ENCODE measurements at places on chromosomes 6 and 20.
A peak's percentile ranks its signal among the peaks of the same experiment; 100 is the strongest.

DNA sequence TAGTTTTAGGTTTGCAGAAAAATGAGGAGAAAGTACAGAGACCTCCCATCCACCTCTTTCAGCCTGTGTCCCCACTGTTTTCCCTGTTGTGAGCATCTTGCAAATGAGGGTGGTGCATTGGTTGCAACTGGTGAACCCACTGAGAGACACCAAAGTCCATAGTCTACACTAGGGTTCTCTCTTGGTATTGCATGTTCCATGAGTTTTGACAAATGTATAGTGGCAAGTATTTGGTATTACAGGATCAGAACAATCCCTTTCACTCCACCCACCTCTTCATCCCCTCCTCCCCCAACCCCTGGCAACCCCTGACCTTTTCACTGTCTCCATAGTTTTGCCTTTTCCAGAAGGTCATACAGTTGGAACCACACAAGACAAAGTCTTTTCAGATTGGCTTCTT, 20.1 kb downstream of the ZNF831 start:
- DNase-seq = no peak

- DNase-seq = no peak
Measured at GRCh38 chr20:17759449-17759848, 59.7 kb downstream of the BANF2 start.

GRCh38 chr6:166782520-166782919, 155.5 kb upstream of the RPS6KA2 start:
- no peak for DNase-seq

GRCh38 chr6:6645261-6645917, 56.9 kb downstream of the LY86 start:
- no peak for DNase-seq

DNA sequence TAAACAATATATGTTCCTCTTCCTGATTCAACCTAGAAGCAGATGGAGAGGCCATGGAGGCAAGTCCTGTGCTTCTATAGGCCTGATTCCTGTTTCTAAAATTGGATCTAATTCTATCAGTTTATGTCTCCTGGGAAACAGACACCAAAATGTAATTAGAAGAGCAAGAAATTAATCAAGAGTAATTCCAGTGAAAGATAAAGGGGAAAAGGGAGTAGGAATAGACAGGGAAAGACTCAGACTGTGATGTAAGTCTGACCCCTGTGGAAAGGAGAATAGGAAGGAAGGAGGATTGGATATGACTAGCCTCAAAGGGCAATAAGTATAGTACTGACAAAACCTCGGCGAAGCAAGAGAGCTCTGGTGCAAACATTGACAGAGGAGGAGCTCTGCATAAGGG, 33.9 kb upstream of the FBXO30 start:
- no peak for DNase-seq

- no peak for DNase-seq
Measured at GRCh38 chr6:98880486-98880885, 46.1 kb downstream of the POU3F2 start.

GRCh38 chr6:84766799-84767525, 2.6 kb upstream of the TBX18 start:
- DNase-seq = no peak

DNA sequence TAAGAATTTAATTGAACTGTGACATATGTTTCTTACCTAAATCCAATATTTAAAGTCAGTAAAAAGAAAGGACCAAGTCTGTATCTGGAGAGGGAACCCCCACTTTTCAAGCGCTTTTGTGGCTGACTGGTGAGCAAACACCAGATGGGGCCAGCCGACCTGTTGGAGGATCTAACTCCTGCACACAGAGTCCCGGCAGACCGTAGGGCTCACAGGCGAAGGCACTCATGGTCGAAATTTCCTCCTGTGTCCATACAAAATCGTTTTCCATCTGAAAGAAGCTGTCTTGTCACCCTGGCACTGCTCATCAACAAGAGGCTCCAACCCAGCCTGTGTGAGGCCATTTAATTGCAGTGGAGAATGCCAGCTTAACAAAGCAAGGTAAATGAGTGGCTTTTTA, 94.0 kb downstream of the SCML4 start:
- no peak for DNase-seq

- no peak for DNase-seq
Measured at GRCh38 chr6:140979642-140980091, 1153.1 kb upstream of the GJE1 start.

GRCh38 chr20:23103284-23104018, 17.3 kb upstream of the CD93 start:
- no peak for DNase-seq

- no peak for DNase-seq
Measured at GRCh38 chr20:48307277-48307676, 520.5 kb downstream of the PREX1 start.

DNA sequence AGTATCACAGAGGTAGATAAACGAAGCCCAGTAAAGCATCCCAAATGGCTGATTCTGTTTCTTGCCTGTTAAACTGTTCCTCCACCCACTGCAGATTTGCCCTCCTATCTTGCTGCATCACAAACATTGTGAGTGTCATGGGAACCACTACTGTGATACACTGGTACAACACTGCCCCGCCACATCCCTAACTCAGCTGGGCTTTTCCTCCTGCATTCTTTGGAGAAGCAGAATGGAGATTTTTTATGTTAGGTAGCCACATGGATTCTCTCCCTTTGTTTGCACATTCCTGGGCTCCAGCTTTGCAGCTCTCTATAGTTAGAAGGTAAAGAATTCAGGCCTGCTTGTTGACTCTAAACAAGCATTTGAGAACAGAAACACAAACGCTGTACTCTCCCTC, 234.1 kb downstream of the TMEM242 start:
- peak; percentile 22 for DNase-seq

All from muscle of back (tissue), 13 donors.